ENCODE measurements at places on chromosomes 13 and 19.

- peak; percentile 39 for DNase-seq
Measured at GRCh38 chr19:30535011-30535410, 162.8 kb downstream of the ZNF536 start.

DNA sequence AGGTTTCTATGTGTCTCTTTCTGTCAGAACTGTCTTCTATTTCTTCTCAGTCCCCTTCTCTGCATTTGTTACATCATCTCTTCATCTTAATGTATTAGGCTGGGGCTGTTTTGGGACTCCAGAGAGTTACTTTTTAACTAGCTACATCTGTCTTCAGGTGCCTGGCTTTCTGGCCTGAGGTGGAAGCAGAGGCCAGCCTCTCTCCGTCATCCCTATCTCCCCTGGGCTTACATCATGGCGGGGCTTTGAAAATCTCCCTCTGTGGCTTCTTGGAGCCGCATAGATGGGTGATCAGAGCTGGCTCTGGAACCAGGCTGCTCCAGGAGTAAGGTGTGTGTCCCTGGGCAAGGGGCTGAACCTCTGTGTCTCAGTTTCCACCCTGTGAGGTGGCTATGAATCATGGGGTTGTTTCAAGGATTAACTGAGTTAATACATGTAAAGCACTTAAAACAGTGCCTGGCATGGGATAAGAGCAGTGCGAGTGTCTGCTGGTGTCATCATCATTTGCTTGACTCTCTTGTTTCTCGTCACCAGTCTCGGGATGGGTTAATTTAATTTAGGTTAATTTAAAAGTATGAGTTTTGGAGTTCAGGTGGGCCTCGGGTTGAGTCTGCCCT lies 2.0 kb downstream of the EPN1 start:
- DNase-seq, result no peak

DNA sequence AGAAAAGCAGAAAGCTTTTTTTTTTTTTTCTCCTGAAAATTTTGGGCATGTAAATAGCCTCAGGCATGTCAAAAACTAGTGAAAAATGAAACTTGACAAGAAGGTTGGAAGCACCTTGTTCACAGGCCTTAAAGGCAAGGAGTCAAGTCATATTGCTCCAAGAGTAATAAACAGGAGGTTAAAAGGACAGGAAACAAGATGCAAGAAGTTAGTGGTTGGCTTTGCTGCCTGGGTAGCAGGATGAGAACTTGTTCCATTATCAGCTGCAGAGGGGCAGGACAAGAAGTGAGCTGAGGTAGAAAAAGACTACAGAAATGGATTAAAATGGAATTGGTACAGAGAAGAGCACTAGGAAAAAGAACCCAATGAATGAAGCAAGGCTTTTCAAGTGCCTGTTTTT lies 242.6 kb downstream of the DCT start:
- DNase-seq, result no peak

DNA sequence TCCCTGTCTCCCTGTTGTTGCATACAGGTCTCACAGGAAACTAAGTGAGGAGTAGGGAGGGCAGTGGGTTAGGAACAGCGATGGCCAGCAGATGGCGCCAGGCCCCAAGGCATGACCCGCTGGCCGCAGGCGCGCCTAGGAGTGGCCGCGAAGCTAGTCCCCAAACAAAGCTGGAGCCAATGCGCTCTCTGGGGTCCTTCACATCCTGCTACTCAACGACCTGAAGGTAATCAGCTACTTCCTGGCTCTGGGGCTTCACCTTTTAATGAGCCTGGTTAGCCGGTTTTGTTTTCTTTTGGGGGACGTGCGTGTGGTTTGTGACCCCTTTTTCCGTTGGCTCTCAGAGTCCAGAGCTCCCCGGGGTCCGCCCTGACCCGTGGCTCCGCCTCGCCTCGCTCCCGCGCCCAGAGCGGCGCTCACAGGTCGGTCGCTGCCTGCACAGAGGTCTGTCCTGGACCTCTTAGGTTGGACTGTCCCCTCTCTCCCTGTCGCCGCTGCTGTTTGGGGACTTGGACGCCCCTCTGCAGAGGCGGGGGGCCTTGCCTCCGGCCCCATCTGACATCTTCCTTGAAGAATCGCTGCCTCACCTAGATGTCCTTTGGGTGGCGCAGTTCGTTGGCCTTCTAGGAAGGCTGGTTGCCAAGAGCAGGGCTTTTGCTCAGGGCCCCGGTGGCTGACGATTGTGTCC lies 62.2 kb upstream of the GTF3A start:
- peak; percentile 72 for DNase-seq

- DNase-seq, result peak; percentile 97
Measured at GRCh38 chr19:37997911-37998344, 90.9 kb downstream of the SIPA1L3 start.

GRCh38 chr13:111971891-111972780 lies 94.8 kb upstream of the SOX1 start:
- no peak for DNase-seq

DNA sequence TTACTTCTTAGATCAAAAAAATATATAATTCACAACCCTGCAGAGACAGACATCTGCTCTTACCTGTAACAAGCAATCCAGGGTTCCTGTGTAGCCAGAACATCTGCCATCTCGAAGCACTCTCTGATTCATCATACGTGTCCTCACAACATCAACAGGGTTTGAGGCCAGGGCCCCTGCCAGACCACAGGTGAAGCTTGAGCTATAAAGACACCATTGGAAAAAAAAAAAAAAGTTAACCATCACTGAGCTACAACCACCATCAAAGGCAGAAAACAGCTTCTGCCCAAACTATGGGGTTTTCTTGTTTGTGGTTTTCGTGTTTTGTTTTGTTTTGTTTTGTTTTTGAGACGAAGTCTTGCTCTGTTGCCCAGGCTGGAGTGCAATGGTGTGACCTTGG lies 19.3 kb downstream of the SLC25A30 start:
- DNase-seq, result no peak

DNA sequence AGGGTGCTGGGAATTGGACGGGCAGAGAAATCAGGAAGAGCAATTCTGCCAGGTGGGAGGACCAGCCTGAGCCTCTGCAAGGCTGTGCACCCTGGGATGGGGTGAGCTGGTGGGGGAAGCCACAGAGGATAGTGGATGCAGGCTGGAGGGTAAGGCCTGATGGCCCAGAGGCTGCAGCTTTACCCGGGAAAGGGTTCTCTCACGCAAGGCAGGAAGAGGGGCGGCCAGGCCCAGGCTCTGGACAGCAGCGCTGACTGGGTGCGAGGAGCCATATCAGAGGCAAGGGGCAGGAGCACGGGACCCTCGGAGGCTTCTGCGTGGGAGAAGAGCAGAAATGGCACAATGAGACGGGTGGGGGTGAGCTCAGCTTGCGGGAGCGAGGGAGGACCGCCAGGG lies 104.6 kb downstream of the SOX1 start:
- no peak for DNase-seq

DNA sequence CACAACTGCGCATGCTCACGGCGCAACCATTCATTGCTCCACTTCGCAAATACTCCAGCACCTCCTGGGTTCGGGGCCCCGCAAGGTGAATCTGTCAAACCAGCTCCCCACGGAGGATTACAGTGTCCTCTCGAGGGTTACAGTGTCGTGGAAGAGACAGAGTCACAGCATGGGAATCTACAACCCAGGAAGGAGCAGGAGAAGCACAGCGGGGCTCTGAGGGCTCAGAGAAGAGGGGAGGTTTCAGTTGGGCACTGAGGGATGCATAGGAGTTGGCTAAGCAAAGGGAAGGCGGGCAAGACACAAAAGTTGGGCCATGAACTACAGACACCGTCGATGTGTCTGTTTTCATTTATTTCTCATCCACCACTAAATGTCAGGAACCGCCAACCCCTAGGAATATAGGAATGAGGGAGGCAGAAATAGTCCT lies 1.0 kb upstream of the GTF2F1 start:
- DNase-seq, result no peak

DNA sequence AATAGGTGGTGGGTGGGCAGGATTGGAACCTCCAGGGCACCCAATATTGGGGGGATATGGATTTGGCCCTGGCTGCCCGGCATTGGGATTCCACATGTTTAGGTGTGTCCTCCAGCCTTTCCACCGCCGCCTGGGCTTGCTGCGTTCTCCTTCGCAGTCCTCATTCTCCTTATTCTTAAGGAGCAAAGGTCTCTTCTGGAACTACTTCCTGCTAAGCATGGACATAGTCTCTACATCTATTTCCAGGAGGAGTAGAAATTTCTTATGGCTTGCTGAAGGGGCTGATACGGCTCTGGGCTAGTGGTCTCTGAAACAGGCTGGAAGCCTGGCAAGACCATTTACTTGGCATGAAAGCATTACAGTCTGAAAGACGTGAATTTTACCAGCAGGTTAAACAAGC lies 9.2 kb upstream of the FCGBP start:
- no peak for DNase-seq

- DNase-seq, result no peak
Measured at GRCh38 chr13:51874651-51875050, 12.9 kb downstream of the CCDC70 start.

DNA sequence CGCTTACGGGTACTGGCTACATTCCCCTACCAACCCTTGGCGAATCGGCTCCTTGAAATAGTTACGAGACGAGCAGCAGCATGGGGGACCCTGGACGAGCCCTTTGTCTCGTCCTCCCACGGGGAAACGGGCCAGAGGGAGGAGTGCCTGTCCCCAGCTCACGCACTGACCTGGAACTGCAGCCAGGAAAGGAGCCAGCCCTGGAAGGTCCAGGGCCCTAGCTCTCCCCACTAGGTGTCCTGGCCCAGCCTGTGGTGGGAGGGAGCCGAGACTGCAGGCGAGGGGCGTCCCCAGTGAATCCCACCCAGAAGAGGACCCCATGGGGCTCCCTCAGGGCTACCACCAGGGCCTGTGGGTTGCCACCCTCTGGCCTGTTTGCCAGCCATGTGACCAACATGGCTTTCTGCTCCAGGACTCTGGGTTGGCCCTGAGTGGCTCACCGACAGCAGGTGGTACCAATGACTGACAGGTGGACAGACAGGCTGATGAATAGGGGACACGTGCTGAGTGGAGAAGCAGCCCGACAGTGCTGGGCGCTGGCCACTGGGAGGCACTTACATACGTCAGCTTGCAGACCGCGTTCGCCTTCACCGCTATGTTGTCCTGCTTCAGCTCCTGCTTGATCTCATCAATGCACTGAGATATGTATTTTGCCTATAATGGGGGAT lies 13.2 kb downstream of the AP3D1 start:
- DNase-seq, result no peak

- no peak for DNase-seq
Measured at GRCh38 chr19:4278010-4278409, 1.1 kb upstream of the SHD start.

- peak; percentile 56 for DNase-seq
Measured at GRCh38 chr13:93690139-93690538, 463.5 kb downstream of the GPC6 start.

- DNase-seq, result no peak
Measured at GRCh38 chr19:15431396-15432017, 12.7 kb upstream of the AKAP8L start.

Measured in fibroblast of skin of right biceps (primary cell).